ENCODE measurements at places on chromosomes 2 and 18.

- DNase-seq = no peak
These were observed 57.6 kb downstream of the APOB start for GRCh38 chr2:20986024-20986939.

GRCh38 chr2:892401-892800 is 58.2 kb upstream of the SNTG2 start:
- DNase-seq = no peak

DNA sequence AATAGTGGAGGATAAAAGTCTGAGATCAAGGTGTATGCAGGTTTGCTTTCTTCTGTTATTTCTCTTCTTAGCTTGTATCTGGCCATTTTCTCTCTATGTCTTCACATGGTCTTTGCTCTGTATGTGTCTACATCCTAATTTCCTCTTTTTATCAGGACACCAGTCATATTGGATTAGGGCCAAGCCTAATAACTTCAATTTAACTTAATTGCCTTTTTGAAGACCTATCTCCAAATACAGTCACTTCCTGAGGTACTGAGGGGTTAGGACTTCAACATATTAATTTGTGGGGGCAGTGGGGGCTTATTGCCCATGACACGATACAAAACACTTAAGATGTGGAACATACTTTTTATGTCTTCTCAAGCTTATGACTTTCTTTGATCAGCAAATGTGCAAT is 632.9 kb upstream of the CELF4 start:
- no peak for DNase-seq

- DNase-seq = no peak
These were observed 5.0 kb downstream of the TMEM237 start for GRCh38 chr2:201638326-201638725.

- DNase-seq = no peak
These were observed 18.9 kb downstream of the KCNG3 start for GRCh38 chr2:42474765-42475454.

All from kidney glomerular epithelial cell (primary cell).